ENCODE measurements at places on chromosomes 5 and 9.

DNA sequence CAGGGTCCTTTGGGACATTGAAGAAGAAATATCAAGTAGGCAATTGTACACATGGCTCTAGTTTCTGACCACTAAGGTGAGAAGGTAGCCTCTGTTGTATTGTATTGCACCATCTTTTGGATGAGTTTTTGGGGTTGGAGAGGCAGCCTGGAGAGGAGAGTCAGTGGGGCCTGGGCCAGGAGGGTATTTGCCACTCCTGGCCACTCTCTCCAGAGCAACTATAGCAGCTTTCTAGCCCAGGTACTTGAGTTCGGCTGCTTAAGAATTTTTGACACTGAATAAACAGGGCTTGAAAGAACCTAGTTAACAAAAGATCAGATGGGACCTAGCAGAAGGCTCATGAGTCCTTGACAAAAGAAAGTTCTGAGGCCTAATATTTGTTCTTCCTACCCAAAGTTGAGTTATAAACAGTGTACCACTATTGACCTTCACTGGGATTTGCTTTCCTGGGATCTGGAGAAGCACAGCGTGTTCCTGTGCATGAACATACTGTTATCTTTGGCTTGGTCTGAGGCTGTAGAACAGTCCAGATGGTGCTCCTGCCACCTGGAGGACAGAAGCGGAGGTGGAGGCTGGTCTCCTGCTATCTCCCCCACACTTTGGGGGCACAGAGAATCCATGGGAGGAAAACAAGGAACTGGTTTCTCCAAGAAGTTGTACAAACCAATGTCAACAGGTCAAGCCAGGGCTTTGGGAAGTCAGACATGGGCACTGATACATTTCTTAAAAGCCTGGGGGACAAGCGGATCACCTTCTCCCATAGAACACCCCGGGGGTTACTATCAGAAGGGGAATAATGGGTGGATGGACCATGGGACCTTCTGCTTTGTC is 110.4 kb upstream of the LIFR start:
- no peaks in the 10 kb centered on the region for H3K4me1 ChIP-seq
- peak; percentile 27 for DNase-seq
- no peak overlapping the region for H3K4me3 ChIP-seq

DNA sequence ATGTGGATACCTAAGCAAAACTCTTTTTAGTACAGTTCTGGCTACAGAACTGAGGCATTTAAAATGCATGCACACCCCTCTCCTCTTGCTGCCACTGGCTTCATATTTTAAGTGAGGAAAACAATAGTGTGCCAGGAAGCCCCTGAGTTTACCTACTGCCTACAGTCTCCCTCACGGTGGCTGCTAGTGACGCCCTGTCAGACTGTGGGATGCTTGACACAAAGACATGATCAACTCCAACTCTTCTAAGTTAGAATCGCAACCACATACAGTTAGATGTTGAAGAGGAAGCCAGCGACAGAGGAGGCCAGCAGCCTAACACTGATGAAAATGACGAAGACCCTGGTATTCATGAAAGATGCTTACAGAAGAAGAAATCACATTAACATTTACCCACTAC is 1.3 kb downstream of the SEC16A start:
- H3K4me3 ChIP-seq, result no peak overlapping the region
- peaks cover 2% of the 10 kb centered on the region for H3K27me3 ChIP-seq
- peak; percentile 6 for DNase-seq

- no peaks in the 10 kb centered on the region for H3K36me3 ChIP-seq
- no peaks in the 10 kb centered on the region for H3K27me3 ChIP-seq
- H3K4me1 ChIP-seq, result no peaks in the 10 kb centered on the region
- H3K4me3 ChIP-seq, result no peak overlapping the region
- peak; percentile 40 for DNase-seq
These were observed 425.3 kb downstream of the CSNK1G3 start for GRCh38 chr5:123937230-123937629.

DNA sequence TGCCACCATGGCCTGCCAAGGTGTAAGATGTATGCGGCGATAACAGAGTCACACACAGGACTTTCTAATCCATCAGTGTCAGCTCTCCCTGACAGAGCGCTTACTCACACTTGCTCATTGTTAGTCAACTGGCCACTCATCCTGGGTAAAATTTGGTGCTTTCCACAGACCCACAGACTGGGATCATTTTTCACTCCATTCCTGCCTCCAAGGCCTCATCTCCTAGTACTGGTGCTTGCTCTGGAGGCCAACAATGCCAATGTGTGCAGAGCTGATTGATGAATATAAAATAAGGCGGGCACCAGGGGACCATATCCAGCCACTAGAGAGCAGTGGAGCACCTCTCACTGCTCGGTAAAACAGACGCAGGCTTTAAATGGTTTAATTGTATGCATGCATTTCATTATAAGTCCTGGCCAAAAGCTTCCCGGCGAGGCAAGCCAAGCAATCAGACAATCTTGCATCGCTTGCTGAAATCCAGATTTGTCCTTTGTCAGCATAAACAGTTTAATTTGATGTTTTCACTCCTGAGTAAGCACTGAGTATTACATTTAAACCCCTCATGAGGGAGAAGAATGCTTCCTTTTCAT is 22.3 kb downstream of the PSMB7 start:
- H3K27ac ChIP-seq, result peak overlapping the region; percentile 47
- peak; percentile 76 for DNase-seq
- no peak overlapping the region for H3K4me3 ChIP-seq
- peaks cover 24% of the 10 kb centered on the region for H3K4me1 ChIP-seq
- peaks cover 31% of the 10 kb centered on the region for H3K36me3 ChIP-seq
- no peaks in the 10 kb centered on the region for H3K27me3 ChIP-seq

GRCh38 chr5:38189081-38189504 is 69.3 kb upstream of the EGFLAM start:
- DNase-seq, result no peak
- H3K36me3 ChIP-seq, result no peaks in the 10 kb centered on the region
- H3K27me3 ChIP-seq, result peaks cover 82% of the 10 kb centered on the region
- no peak overlapping the region for H3K4me3 ChIP-seq
- H3K27ac ChIP-seq, result no peak overlapping the region

DNA sequence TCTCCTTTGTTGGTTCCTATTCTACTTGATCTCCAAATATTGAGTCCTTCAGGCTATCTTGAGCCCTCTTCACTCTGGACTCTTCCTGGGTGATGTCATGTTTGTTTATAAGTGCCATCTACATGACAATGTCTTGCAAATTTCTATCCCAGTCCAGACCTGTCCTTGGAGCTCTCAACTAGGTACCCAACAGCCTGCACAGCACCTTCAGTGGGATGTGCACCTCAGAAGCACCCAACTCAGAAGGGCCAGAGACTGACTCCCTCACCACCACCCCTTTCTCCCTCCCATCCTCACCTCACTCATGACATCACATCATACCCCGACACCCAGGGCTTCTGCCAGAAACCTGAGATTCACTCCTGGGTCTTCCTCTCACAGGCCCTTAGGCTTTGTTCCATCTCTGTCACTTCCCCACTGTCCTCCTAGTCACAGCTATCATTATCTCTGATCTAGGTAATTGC is 14.4 kb downstream of the TXN start:
- H3K27ac ChIP-seq, result no peak overlapping the region
- H3K36me3 ChIP-seq, result peaks cover 59% of the 10 kb centered on the region
- peak; percentile 33 for DNase-seq
- no peaks in the 10 kb centered on the region for H3K4me1 ChIP-seq

GRCh38 chr9:87694236-87694755 is 31.6 kb upstream of the CTSL start:
- no peak overlapping the region for H3K4me3 ChIP-seq
- H3K27ac ChIP-seq, result no peak overlapping the region
- peaks cover 39% of the 10 kb centered on the region for H3K36me3 ChIP-seq
- H3K27me3 ChIP-seq, result no peaks in the 10 kb centered on the region
- DNase-seq, result no peak

DNA sequence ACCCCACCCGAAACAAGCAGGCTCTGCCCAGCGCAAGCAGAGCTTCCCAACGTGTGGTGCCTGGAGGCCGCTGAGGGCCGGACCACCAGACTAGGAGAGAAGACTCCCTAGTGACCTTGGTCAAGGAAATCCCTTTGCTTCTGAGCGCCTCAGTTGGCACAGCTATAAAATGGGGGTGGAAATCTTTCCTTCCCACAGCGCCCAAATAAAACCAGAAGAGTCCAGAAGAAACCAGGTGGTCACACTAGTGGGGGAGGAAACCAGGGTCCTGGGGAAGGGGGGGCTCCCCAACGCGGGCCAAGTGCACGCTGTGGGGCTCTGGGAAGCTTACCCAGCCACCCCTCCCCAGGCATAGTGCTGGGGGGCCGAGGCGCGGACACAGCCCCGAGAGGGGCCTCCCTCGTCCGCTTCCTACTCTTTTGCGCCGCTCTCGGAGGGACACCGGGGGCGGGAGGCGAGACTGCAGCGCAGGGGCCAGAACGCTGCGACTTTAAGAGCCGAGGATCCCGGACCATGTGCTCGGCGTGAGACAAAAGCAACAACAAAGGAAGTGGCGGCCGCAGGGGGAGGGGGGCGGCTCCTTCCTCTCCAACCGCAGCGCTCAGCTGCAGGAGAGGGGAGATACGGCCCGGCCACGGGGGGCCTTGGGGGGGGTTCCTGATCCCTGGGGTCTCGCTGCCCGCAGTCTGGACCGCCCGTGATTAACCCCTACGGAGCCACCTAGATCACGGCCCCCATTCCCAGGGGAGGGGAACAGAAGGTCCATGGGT is 885 bp downstream of the RNF44 start:
- peak overlapping the region; percentile 76 for H3K4me3 ChIP-seq
- peak; percentile 80 for DNase-seq
- H3K27me3 ChIP-seq, result no peaks in the 10 kb centered on the region
- H3K4me1 ChIP-seq, result peaks cover 46% of the 10 kb centered on the region
- peak overlapping the region; percentile 95 for H3K27ac ChIP-seq

- H3K4me3 ChIP-seq, result no peak overlapping the region
- no peaks in the 10 kb centered on the region for H3K4me1 ChIP-seq
- H3K27ac ChIP-seq, result no peak overlapping the region
- no peaks in the 10 kb centered on the region for H3K27me3 ChIP-seq
- DNase-seq, result no peak
These were observed 50.6 kb upstream of the KLF4 start for GRCh38 chr9:107540164-107540561.

- H3K27ac ChIP-seq, result no peak overlapping the region
- no peak overlapping the region for H3K4me3 ChIP-seq
- peaks cover 53% of the 10 kb centered on the region for H3K36me3 ChIP-seq
- DNase-seq, result no peak
These were observed 138.6 kb downstream of the ERCC6L2 start for GRCh38 chr9:96014078-96014477.

DNA sequence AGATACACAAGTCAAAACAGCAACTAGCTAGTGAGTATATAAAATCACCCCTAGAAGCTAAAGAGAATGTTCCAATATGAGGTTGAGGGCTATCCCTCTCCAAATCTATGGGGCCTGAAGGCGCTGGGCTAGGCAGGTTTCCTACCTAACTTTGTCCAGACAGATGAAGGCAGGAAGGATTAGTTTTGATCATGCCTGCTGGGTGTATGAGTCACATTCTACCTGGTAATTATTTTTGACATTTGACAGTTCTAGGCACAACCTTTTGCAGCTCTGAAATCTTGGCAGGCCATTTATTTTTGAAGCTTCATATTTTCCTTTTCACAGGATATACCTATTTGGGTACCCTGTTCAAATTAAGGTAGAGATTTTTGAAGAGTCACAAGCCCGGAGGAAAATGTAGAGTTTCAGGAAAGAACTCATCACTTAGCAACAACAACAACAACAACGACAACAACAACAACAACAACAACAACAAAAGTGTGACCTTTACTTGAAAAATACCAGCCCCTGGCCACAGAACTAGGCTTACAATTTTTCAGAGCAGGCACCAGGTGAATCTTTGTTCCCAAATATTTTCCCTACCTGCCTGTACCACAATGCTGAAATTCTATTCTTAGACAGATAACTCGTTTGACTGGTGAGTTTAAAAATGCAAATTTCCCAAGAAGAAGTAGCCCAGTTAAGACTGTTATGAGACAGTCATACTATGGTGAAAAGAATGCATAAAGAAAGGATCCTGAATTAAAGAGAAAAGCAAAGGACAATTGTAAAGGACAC is 175.5 kb upstream of the TUT7 start:
- H3K4me3 ChIP-seq, result no peak overlapping the region
- H3K27ac ChIP-seq, result no peak overlapping the region
- H3K36me3 ChIP-seq, result no peaks in the 10 kb centered on the region
- DNase-seq, result no peak
- peaks cover 4% of the 10 kb centered on the region for H3K27me3 ChIP-seq
- H3K4me1 ChIP-seq, result no peaks in the 10 kb centered on the region

- no peak for DNase-seq
- no peak overlapping the region for H3K4me3 ChIP-seq
- H3K4me1 ChIP-seq, result no peaks in the 10 kb centered on the region
These were observed 148.0 kb downstream of the ZSWIM6 start for GRCh38 chr5:61479850-61480614.

DNA sequence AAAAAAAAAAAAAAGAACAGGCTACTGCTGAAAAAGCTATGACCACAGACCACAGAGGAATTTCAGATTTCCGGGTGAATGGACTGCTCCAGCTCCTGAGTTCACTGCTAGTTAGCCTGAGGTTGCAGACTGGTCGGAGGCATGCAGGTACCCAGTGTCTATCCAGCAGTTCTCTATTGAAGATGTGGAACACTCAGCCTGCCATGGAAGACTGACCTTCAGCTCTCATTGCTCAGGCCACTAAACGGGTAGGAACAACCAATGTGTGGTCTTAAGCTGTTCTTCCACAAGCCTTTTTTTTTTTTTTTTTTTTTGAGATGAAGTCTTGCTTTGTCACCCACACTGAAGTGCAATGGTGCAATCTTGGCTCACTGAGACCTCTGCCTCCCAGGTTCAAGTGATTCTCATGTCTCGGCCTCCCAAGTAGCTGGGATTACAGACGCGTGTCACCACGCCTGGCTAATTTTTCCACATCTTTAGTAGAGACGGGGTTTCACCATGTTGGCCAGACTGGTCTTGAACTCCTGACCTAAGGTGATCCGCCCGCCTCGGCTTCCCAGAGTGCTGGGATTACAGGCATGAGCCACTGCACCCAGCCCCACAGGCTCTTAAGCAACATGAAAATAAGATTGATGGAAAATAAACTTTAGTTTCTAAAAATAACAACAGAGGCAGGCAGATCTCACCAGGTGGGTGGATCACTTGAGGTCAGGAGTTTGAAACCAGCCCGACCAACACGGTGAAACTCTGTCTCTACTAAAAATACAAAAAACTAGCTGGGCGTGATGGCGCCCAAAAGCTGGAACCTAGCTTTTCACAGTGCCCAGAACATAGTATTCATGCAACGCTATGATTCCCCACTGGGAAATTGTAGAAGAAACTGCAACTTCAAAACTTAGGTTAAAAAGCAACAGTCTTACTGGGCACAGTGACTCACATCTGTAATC is 20.0 kb upstream of the NPM1 start:
- H3K4me1 ChIP-seq, result peaks cover 12% of the 10 kb centered on the region
- no peaks in the 10 kb centered on the region for H3K36me3 ChIP-seq
- peaks cover 22% of the 10 kb centered on the region for H3K27me3 ChIP-seq
- peak; percentile 82 for DNase-seq
- H3K4me3 ChIP-seq, result no peak overlapping the region
- H3K27ac ChIP-seq, result no peak overlapping the region

- H3K36me3 ChIP-seq, result peaks cover 8% of the 10 kb centered on the region
- no peak overlapping the region for H3K4me3 ChIP-seq
- peak; percentile 81 for DNase-seq
- H3K4me1 ChIP-seq, result peaks cover 3% of the 10 kb centered on the region
- H3K27ac ChIP-seq, result no peak overlapping the region
These were observed 34.7 kb downstream of the LMNB1 start for GRCh38 chr5:126811515-126812198.

Data from mesenchymal stem cell (in vitro differentiated cells and primary cell).